Stimulated activated CD8-positive, alpha-beta memory T cell treated with anti-CD3 and anti-CD28 coated beads, Interleukin-4, amount 100 ng/mL, for 1 hour (primary cell): ENCODE measurements at places on chromosomes 1 and 21.

DNA sequence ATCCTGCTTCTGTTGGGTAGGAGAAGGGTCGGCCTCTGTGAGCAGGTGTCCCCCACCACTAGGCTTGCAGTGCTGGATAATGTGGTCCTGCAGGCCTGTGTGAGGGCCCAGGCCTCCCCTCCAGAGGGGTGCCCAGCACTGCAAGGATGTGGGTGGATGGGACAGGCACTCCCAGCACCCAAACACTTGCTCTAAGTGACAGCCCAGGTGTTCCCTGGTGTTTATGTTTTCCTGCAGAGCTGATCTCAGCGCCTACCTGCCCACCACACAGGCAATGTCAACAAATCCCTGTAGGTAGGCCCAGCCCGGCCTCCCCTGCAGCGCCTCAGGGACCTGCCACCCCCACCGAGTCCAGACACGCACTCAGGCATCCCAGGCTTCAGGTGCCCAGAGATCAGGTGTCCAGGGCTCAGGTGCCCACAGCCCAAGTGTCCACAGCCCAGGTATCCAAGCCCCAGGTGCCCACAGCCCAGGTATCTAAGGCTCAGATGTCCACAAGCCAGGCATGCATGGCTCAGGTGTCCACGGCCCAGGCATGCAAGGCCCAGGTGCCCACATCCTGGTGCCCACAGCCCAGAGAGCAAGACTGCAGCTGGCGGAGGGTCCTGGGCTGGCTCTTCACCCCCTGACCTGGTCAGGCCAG lies 59.2 kb downstream of the WNT9A start:
- no peak for DNase-seq

DNA sequence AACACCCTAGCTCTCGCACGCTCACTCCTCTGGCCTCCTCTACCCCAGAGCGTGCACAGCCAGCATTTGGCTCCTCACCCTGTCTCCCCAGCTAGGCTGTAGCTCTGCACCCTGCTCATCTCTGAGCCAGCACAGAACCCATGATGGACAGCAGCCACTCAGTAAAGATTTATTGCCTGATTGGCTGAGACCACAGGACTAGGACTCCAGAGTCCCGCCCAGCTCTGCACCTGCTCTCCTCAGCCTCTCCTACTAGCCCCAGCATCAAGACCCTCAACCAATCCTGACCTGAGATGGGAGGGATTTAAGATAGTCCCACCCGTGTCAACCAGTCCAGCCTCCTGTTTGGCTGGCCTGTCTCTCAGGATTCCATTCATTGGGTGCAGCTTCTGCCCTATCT lies 9.3 kb downstream of the C1QB start:
- no peak for DNase-seq

DNA sequence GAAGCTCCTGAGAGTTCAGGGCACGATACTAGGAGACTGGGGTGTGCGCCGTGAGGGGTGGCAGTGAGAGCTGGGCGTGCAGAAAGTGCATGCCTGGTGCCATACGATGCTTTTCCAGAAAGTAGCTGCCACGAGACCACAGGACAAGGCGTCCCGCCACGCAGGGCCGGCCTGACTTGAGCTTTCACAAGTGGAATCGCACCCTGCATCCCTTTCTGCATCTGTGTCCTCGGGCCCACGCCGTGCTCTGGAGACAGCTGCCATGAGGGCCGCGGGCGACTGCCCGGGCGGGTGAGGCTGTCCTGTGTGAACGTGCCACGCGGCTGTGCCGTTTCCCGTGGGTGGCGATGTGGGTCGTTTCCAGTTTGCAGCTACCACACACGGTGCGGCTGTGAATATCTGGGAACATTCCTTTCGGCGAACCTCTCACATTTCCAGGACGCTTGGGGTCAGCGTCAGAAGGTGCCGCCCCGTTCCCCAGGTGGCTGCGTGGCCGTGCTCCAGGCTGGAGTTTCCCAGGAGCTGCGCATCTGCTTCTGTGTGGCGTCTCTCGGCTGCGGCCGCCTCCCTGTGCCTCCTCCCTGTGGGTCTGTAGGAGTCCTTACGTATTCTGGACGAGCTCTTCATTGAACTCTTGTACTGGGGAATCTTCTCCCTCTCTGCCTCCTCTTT lies 1.0 kb upstream of the PERM1 start:
- no peak for DNase-seq

- DNase-seq, result no peak
These were observed 71.4 kb downstream of the KIF26B start for GRCh38 chr1:245226203-245226499.

DNA sequence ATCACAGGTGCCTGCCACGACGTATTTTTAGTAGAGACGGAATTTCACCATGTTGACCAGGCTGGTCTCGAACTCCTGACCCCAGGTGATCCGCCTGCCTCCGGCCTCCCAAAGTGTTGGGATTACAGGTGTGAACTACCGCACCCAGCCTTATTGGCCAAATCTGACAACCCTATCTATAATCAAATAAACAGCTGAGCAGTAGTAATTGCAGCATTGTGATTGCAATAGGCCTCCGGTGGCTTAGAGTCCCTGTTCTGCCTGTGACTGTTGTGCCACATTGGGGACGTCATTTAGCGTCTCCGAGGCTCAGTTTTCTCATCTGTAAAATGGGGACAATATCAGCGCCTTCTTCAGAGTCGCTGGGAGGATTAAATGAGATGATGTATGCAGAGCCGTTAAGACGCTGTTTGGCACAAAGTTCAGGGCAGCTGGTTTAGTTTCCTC lies 569 bp upstream of the CAPN2 start:
- DNase-seq, result no peak

DNA sequence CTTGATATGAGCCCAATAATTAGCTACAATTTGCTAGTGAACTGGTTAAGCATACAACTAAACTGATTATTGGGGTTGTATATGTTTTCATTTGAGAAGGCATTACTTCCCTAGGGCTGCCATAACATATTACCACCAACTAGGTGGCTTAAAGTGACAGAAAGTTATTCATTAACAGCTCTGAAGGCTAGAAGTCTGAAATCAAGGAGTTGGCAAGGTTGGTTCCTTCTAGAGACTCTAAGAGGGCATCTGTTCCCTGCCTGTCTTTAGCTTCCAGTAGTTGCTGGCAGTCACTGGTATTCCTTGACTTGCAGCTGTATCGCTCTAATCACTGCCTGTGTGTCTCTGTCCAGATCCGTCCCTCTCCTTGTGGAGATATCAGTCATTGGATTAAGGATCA lies 86.3 kb downstream of the LHX9 start:
- DNase-seq, result no peak

GRCh38 chr1:175862408-175862807 lies 119.0 kb upstream of the TNR start:
- DNase-seq, result no peak

GRCh38 chr1:178500936-178501554 lies 4.3 kb upstream of the CLEC20A start:
- no peak for DNase-seq

- DNase-seq, result no peak
These were observed 105.4 kb downstream of the PTPN14 start for GRCh38 chr1:214445831-214446614.
